Activated T-cell treated with anti-CD3 and anti-CD28 coated beads, Interleukin-2, amount 50 U/mL, for 24 hours (primary cell): ENCODE measurements at places on chromosomes 3 and 15.

DNA sequence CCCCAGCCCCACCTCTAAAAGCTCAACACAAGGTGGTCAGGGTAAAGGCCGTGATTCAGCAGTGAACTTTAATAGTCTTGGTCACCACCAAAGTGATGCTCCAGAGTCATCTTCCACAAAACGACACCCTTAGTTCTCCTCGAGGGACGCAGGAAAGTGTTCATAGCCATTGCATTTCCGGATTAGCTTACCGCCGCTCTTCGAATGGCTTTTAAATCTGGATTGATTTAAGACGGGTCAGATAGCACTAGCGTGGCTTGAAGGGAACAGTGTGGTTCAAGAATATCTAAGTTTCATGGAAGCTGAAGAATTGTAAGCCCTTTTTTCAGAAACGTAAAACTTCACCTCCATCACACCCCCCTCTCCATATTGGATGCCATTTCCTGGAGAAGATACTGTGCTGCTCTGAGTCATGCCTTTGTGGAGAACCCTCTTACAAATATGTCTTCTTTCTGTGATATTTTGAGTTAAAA, 829 bp downstream of the RNF7 start:
- no peak for DNase-seq

GRCh38 chr3:54349231-54349652, 226.9 kb downstream of the CACNA2D3 start:
- DNase-seq = no peak

- no peak for DNase-seq
These were observed 29.2 kb downstream of the PLXNA1 start for GRCh38 chr3:127012091-127012490.

DNA sequence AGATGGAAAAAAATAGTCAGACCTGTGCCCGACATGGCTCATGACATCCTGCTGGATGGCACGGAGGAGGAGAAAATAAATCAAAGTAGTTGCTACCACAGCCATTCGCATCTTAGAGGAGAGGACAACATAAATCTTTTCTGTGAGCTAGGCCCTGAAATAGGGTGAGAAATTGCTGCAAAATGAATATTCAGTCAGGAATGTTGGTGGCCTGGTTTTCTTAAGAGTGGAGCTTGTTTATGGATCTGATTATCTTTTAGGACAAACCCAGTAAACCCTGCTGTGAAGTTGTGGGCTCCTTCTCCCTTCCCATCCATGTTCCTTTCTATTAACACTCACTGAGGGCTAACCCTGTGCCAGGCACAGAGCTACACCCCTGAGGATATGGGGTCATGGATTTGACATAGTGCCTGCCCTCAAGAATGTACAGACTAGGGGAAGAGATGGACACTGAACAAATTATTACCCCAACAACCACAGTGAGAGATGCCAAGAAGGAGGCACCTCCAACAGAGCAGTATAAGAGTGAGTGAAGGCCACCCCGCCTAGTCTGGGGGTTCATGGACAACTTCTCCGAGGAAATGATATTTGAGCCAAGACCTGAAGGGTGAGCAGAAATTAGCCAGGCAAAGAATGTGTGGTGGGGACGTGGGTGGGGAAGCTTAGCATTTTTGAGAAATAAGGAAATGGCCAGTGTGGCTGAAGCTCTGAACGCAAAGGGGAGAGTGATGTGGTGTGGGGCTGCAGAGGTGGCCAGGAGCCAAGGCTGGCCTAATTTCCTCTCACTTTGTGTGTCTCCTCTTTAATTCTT, 68.9 kb upstream of the ARL8B start:
- DNase-seq = no peak

- no peak for DNase-seq
These were observed 2.8 kb upstream of the TOPAZ1 start for GRCh38 chr3:44238889-44239288.

DNA sequence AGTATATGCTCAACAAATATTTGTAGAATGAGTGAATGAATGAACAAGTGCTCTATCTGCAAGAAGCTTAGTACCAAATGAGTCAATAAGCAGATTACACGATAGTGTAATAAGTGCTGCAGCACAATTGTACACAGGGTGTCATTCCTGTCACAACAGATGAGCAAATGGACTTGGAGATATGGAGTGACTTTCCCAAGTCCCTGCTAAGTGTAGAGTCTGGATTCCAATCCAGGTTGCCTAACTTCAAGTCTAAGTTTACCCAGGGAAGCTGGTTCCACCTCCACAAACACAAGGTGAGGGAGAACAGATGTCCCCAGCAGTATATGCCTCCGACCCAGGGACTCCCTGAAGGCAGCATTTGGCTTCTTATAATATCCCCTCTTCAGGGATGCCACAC, 77.7 kb upstream of the RAD18 start:
- DNase-seq = no peak

- no peak for DNase-seq
These were observed 130.0 kb downstream of the ASB7 start for GRCh38 chr15:100732211-100733055.

- no peak for DNase-seq
These were observed 27.1 kb downstream of the HEG1 start for GRCh38 chr3:125028657-125029056.

DNA sequence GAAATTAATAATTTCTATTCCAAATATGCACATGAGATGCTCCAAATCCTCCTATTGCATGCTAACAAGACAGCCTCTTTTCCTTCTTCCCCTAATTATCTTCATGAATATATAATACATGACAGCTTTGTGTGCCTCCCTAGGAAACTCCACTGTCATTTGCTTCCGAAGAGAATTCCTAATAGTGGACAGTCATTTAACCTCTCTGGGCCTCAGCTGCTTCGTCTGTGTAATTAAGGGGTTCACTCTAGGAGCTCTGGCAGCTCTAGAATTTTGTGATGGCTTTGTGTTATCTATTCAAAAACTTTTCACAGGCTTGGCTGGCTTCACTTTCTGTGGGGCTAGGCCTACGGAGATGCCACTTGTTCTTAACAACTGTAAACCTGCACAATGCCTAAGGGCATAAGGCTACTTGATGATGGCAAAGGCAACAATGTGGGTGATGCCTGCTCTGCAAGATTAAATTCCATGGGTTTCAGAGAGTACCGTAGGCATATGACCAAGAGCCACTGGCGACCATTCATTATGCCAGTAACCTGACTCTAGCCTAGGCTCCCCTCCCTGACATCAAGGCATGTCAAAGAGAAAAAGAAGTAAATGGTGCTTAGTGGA, 333.8 kb upstream of the UMPS start:
- no peak for DNase-seq

GRCh38 chr3:143418391-143418790, 298.8 kb downstream of the CHST2 start:
- no peak for DNase-seq

DNA sequence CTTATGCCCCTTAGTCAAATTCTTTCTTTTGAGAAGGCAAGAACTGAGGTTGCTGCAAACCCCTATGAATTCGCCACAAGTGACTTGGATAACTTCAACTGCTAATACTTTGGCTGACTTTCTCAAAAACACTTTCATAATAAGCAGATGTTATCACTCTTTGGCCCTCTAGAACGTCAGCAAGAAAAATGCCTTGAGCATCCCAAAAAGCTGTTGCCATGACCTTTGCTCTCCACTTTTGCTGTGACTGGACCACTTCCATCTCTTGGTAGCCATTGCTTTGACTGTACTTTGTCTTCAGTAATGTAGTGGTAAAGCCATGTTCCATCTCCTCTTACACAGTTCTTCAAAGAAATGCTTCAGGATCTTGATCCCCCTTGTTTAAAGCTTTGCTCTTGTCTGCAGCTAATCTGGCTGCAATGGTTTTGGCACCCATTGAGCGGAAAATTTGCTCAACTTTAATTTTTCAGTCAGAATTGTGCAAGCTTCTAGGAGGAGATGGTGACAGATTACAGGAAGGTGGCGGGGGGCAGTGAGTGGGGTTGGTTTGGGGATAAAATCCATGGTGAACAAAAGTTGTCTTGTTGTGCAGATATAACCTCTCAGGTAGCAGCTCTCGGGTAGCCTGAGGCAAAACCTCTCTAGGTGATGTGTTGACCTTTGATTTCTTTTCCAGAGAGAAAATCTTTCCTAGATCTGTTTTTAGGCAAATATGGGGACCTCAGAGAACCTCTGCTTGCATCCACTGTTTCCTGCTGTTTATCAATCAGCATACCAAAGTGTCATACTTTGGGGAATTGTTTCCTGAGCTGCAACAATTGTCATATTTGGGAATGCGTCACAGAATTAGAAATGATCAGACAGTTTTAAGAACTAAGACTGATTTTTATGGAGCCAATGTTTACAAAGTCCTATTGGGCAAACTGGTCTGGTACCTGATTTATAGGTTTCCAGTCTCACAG, 83.6 kb downstream of the CCR1 start:
- no peak for DNase-seq
